ENCODE measurements at places on chromosomes 2 and 18.

GRCh38 chr18:27546991-27547390 is 361.9 kb upstream of the CHST9 start:
- DNase-seq = no peak

DNA sequence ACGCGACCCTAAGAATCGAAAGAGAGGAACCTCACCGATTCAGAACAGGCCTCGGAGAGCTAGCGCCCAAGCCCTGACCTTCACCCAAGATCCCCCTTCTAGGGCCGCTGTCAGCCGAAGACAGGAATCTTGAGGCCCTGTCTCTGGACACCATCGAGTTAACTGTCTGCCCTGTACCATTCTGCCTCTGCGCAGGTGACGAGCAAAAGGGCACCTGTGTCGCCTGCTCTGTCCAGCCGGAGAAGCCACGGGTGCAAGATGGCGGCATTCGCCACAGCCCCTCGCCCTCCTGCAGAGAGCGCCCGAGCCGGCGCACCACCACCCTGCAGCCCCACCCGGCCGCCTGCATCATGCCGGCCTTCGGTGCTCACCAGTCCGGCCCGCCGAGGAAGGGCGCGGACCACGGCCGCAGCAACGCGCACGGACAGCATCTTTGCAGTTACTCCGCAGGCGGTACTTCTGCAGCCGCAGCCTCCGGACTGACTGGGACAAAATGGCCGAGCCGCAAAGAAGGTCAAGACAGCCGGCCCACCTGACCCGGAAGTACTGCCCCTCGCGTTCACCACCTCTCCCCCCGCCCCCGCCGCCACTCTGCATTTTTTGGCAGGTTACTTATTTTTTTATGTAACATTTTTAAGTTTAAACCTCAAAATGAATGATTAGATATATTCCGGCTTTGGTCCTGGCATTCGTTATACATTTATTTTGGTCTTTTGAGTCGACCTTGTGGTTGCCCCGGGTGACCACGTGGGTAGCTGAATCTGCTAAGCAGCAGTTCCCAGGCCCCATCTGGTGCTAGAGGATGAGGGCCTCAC is at the start of gene ATP5F1A:
Gene ATP5F1A, minus strand, starts transcription at position 496 of the 815 bp plus-strand sequence. Its CDS starts 65 bp downstream, at position 431.
- DNase-seq = no peak

- no peak for DNase-seq
Measured at GRCh38 chr2:220417503-220417902, 790.1 kb downstream of the SLC4A3 start.

- DNase-seq = no peak
Measured at GRCh38 chr2:52074130-52074719, 1042.3 kb upstream of the NRXN1 start.

- DNase-seq = peak; percentile 90
Measured at GRCh38 chr2:62304429-62305417, 108.8 kb downstream of the B3GNT2 start.

GRCh38 chr2:116687371-116687770 is 1127.1 kb upstream of the DDX18 start:
- no peak for DNase-seq

GRCh38 chr2:118065015-118065706 is 23.1 kb upstream of the INSIG2 start:
- DNase-seq = no peak

GRCh38 chr2:30613001-30613400 is 166.0 kb downstream of the LCLAT1 start:
- no peak for DNase-seq

DNA sequence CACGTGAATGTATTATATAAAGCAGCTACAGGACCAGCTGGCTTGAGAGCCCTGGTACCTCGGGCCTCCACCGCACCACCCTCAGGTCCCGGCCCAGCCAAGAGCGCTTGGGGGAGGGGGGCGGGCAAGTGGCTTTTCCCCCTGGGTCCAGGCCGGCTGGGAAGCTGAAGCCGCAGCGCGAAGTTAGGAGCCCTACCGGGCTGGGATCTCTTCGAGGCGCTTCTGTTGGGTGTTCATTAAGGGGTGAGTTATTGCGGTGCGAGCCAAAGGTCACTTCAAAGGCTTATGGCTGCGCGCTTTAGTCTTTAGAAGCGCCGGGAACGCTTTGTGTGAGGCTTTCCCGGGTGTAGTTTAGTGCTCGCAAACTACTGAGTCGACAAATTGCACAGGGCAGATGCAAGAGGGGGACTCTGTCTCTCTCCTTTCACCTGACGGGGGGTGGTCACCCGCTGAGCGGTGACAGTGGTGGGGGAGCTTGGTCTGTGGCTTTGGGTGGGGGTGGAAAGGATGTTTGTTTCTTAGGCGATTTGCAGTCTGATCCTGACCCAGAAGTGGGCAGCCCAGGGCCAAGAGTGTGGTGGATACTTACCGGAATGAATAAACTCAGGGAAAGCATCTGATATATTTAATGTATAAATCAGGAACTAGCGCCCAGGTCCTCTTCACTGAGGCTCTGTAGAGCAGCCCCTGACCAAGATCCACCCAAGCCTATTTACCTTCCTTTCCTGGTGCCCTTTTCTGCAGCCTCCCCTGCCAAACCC is 6.0 kb downstream of the HOXD3 start:
- no peak for DNase-seq
